ENCODE measurements at places on chromosomes 2 and 18.

DNA sequence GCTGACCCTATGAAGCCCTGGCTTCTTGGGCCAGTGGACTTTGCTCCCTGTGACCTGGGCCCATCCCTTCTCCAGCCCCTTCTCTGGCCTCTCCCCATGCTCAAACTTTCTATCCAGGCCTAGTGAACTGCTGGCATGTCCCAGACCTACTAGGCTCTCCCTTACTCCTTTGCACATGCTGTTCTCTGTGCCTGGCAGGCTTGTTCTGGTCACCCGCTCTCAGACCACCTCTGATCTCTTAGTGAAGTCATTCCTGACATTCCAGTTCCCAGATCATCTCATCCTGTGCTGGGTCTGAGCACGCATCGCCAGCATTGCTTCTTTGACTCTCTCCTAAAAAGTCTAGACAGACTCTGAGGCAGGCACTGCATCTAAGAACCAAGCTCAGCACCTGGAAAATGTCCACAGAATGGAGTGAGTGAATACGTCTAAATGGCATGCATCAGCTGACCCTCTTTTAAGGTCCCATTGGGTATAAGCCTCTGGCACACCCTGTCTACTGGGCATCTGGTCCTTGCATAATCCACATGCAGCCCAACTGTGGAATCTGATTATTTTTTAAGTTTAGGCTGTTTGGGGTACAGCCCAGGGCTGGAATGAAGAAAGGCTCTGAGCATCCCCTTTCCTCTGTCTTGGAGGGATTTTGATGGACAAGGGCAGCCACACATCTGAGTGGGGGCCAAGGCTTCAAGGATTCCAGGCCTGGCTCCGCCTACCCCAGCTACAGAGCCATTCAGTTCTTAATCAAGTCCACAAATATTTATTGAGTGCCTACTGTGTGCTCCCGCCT lies 130.6 kb upstream of the HAAO start:
- DNase-seq, result no peak

GRCh38 chr2:235901243-235901642 lies 266.9 kb downstream of the GBX2 start:
- no peak for DNase-seq

GRCh38 chr2:165640247-165640929 lies 153.7 kb downstream of the GALNT3 start:
- DNase-seq, result no peak

- DNase-seq, result no peak
Measured at GRCh38 chr2:35067420-35067819, 1288.2 kb upstream of the CRIM1 start.

DNA sequence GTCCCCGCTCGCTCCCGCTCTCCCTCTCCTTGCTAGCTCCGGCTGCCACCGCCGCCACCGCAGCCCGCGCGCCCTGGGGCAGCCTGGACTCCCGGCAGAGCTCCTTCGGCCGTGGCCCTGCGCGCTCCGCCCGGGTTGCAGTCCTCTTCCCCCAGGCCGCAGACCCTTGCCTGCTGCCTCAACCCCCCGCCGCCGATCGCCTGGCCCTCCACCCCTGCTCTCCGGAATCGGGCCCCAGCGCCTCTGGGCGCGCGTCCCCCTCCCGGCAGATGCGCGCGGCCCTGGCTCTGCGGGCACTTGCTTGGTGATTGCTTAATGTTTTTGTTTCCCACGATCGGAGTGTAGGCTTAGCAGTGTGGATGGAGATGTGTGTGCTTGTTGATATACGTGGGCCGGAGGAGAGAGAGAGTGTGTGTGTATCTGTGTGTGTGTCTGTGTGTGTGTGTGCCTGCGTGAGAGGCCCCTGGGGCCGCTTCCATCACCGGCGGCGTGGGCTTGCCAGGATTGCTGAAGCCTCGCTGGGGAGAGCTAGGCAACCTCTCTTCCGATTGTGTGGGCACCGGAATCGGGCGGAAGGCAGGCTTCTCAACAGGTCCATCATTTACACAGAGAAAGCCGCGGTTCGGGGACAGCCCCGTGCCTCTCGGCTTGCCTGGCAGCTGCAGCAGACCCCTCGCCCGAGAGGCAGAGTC lies 877 bp downstream of the INHBB start:
- DNase-seq, result no peak

GRCh38 chr18:49725809-49726674 lies 87.3 kb downstream of the ACAA2 start:
- no peak for DNase-seq

Data from stimulated activated CD4-positive, alpha-beta T cell treated with anti-CD3 and anti-CD28 coated beads, Interleukin-1b, Interleukin-23, amount 100 ng/mL, for 4 hours (primary cell).